Suppressor macrophage (primary cell): ENCODE measurements at places on chromosomes 16 and 17.
A peak's percentile ranks its signal among the peaks of the same experiment; 100 is the strongest.

DNA sequence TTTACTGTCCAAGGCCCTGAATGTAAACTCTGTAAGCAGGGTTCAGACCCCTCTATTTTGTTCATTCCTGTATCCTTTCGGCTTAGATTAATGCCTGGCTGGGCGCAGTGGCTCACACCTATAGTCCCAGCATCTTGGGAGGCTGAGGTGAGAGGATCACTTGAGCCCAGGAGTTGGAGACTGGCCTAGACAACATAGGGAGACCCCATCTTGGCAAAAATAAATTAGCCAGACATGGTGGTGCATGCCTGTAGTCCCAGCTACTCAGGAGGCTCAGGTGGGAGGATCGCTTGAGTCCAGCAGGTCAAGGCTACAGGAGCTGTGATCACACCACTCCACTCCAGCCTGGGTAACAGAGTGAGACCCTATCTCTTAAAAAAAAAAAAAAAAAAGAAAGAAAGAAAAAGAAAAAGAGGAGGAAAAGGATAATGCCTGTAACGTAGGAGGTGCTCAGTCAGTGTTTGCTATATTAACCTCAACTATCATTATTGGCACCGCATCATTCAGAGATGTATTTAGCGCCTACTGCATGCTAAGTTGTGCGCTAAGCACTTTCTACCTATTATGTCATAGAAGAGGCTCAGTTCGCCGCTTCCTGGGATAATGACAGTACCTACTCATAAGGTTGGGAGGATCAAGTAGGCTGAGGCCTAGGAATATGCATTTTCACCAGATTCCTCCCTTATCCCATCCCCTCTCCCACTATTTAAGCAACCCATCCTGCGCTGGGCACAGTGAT, 5.0 kb downstream of the SOCS1 start:
- DNase-seq, result no peak

GRCh38 chr16:49463529-49463928, 89.9 kb downstream of the C16orf78 start:
- no peak for DNase-seq

GRCh38 chr17:30263552-30264333, 28.0 kb downstream of the BLMH start:
- DNase-seq, result no peak

GRCh38 chr17:75031972-75032719, 14.6 kb downstream of the ATP5PD start:
- DNase-seq, result peak; percentile 85
